ENCODE measurements at places on chromosomes 3 and 15.
A peak's percentile ranks its signal among the peaks of the same experiment; 100 is the strongest.

DNA sequence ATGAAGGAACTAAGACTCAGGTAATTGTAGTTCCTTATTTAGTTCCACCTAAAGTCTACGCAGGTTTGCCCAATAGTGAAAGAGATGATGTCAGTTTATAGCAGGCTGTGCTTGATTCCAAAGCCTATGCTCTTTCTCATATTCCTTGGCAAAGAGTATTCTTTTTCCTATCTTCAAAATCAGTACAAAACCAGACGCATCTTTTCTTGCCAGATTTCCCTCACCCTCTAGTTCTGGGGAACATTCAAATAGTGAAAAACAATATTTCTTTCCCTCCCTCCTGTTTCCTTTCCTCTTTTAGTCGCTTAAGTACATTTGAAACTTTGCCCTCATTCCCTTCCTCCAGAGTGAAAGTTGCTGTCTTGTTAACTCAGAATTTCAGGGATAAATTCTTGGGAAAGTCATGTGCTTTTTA, 134.6 kb upstream of the PDZRN3 start:
- DNase-seq: no peak

DNA sequence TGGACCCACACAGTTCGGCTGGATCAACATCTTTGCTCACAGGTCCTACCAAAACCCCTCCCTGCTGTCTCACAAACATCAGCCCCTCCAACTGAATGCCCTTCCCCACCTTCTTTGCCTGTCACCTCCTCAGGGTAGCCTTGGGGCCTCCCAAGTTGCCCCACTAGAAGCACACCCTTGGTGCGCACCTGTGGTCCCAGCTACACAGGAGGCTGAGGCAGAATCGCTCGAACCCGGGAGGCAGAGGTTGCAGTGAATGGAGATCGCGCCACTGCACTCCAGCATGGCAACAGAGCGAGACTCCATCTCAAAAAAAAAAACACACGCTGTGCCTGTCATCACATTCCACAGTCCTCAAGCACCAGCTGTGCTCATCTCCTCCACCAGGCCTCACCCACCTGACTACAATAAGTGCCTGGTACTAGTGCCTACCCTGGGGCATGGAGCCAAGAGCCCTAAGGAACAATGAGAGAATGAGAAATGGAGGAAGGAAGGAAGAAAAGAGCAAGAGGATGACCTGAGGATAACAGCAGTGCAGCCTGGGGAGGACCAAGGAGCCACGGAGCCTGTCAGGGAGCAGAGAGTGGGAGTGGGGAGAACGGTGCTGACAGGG, 26.0 kb downstream of the RPN1 start:
- DNase-seq: no peak

DNA sequence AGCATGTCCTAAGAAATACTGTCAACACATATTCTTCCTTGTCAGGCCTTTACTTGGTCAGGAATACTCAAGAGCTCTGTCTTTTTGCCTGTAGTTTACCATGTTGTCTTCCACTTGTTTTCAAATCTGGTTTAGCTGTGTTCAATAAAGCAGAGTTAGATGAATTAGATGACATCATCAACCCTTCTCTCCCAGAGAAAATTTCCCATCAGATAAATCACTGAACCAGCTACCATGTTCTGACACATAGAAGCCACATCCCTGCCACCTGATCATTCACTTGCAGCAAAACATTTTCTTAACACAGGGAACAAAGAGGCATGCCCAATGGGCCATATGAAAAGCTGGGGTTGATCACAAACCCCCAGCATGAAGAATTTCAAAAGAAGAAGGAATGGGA, 42.1 kb downstream of the TERC start:
- no peak for DNase-seq

- no peak for DNase-seq
Measured at GRCh38 chr3:131222599-131222998, 159.0 kb upstream of the NUDT16 start.

- no peak for DNase-seq
Measured at GRCh38 chr3:142148044-142148791, 1.1 kb downstream of the TFDP2 start.

- DNase-seq: peak; percentile 25
Measured at GRCh38 chr3:171350364-171350763, 109.8 kb downstream of the TNIK start.

Measured in MV-4-11 (cell line).